ENCODE measurements at places on chromosomes 3 and 15. TPM values are rescaled to one million over a fixed set of nuclear protein-coding genes. Genes with fewer than 3 reads are reported as not detected.

GRCh38 chr3:45211466-45212094, 14.5 kb downstream of the TMEM158 start:
- no peak for DNase-seq

DNA sequence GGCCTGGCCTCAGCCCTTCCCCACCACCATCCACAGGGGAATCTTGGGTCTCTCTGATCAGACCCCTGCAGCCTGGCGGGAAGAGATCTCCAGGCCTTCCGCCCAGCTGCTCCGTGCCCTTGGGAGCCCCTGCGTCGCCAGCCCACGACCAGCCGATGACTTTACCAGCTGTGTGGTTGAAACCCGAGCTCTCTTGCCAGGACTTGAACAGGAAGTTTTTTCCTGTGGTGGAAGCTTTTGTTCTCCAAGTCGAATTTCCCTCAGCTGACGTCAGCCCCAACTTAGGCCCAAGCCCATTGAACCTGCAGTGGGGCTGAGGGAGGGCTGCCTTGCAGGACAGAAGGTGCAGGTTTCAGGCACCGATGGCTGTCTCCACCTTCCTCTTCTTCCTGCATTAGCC, 51.7 kb upstream of the SMAD3 start:
- no peak for DNase-seq

GRCh38 chr15:68508485-68509189, 70.2 kb upstream of the CORO2B start:
- DNase-seq = no peak

GRCh38 chr3:102511168-102511567, 76.4 kb downstream of the ZPLD1 start:
- no peak for DNase-seq

DNA sequence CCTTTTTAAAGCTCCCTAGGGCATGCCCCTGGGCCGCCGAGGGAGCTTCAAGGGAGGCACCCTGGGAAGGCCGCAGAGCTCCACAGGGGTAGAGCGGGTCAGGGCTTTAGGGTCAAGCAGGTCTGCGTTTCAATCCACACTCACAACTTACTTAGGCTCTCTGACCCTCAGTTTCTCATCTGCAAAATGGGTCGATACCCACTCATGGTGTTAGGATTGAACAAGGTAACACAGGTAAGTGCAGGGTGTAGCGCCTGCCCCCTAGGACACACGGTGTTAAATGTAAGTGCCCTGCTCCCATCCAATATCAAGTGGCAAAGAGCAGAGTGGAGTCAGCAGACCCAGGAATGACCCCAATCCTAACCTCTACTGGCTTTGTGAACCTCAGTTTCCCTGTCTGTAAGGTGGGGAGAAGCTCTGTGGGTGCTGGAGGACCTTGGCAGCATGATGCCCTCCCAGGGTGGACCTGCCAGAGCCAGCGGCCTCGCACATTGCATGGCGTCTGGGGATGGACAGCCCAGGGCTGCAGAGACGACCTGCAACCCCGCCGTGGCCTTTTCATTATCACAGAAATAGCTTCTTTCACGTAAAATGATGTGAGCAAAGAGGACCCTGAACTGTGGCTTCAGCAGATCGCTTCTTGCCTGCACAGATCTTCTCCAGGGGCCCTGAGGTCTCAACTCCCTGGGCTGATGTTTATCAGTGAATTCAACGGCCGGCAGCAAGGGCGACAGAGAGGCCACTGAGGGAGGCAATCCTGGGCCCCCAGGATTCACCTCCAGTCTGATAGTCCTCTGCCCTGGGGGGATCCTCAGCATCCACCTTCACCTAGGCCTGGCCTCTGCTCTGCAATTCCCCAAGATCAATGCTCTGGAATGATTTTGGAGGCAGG, 138.5 kb downstream of the CHSY1 start:
- DNase-seq = no peak

DNA sequence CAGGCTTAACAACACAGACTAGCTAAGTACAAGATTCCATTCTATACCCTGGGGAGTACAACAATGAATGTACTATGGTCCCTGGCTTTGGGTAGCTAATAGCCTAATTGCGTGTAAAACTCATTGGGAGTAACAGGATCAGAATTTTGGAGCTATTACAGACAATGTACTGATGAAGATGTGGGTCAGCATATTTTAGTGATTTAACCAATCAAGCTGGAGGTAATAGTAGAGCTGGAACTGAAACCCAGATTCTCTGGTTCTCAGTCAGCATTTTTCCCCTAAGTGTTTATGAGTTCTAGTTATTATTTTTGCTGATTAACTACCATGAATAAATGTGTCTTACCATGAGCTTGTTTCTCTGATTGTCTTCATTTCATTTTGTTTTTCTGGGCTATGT, 578.7 kb downstream of the NLGN1 start:
- no peak for DNase-seq

- DNase-seq = no peak
Observed at GRCh38 chr3:72214066-72214951, 429.4 kb upstream of the PROK2 start.

- DNase-seq = no peak
Observed at GRCh38 chr3:187352581-187353575, 15.3 kb upstream of the RTP4 start.

- DNase-seq = no peak
Observed at GRCh38 chr3:157330206-157330605, 106.4 kb upstream of the PTX3 start.

GRCh38 chr3:122081543-122082247, 26.5 kb downstream of the CD86 start:
- DNase-seq = no peak

DNA sequence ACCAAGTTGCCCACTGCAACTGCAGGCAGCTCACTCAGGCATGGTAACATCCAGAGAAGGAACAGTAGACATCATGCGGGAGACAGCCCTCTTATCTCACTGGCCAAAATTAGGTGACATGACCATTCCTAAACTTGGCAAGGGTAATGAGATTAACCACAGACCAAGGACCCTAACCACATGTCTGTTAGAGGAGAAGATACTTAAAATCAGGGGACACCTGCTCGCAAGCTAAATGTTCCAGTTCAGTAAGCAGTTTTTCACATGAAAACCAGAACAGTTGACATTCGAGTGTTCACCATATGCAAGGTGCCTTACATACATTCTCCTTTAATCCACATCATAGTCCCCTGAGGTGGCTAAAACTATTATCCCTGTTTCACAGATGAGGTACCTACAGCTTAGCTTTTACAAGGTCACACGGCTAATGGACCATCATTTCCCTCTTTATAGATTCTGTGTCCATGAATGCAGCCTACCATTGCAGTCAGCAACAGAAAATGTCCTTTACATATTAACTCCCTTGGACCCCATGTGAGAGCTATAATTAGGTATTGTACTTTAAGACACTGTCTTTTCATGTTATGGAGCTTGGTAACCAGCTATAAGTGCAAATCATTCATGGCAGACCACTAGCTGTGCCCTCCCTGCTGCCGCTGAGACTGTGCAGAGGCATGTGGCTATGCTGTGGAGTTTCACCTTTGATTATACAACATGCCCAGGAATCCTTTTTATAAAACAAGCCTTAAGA, 154.1 kb downstream of the LIPC start:
- no peak for DNase-seq

DNA sequence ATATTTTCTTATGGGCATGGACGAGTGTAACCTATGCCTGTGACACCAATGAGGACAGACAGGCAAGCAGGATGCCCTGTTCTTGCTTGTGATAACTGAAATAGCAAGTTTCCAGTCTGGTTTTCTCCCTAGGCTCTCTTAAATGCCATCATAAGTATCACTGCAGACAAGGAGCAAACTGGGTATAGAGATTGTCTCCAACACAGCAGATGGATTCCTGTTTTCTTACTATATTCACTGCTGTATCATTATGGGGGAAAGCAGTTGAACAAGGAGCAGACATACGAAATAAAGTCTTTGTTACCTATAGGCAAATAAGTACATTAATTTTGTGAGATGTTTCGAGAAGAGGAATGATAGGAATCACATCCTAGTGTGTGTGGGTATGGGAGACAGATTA, 178.0 kb upstream of the TBL1XR1 start:
- DNase-seq = no peak

DNA sequence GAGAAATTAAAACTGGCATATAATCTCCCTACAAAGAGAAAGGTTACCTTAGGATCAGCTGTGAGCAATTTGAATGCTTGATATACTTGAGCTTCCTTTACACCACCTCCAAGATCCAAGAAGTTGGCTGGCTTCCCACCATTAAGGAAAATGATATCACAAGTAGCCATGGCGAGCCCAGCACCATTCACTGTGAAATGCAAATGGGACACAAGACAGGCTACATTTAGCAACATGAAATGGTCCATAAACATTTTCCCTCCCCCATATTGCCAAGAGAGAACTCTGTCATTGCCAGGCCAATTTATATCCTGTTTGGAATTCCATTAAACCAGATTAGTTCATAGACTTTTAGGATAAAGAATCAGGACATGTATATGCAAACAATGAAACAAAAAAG, 158.7 kb downstream of the SUCLG2 start:
- DNase-seq = no peak

DNA sequence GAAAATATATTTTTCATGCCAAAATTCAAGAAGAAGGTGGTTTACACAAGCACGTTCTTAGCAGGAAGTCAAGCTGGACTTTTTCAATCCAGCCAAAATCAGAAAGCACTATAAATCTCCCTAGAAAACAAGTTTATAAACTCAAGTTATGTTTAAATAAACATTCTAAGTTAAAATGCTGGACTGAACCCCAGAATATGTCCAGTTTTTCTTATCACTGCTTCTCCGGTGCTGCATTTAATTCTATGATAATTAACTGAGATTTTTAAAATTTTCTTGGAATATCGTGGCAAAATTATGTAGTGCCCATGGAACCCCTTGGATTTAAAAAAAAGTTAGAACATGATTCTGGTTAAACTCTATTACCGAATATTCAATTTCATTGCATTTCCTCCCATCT, 218.2 kb upstream of the MDFIC2 start:
- DNase-seq = no peak

Gene NUP210
- 131 TPM for total RNA-seq

Gene SLC12A1
- total RNA-seq = not detected

Gene CCDC13
- total RNA-seq = 0.41 TPM

Gene PYGO1
- total RNA-seq = not detected

Gene ITIH3
- total RNA-seq = not detected

Gene PDZRN3
- total RNA-seq = not detected

Gene CD200
- 2.8 TPM for total RNA-seq

Gene PLIN1
- total RNA-seq = 1.8 TPM

Gene TMEM44
- 1.3 TPM for total RNA-seq

Gene SLC22A14
- total RNA-seq = not detected

Gene CADM2
- not detected for total RNA-seq

Gene MUSTN1
- 1.3 TPM for total RNA-seq

Data from naive thymus-derived CD4-positive, alpha-beta T cell (primary cell).